ENCODE measurements at places on chromosomes 1 and 21.

- DNase-seq = no peak
These were observed 10.1 kb downstream of the C1orf174 start for GRCh38 chr1:3889936-3890335.

GRCh38 chr1:45033356-45033755 lies 21.3 kb downstream of the UROD start:
- no peak for DNase-seq

GRCh38 chr1:91582431-91582921 lies 81.8 kb downstream of the CDC7 start:
- no peak for DNase-seq

DNA sequence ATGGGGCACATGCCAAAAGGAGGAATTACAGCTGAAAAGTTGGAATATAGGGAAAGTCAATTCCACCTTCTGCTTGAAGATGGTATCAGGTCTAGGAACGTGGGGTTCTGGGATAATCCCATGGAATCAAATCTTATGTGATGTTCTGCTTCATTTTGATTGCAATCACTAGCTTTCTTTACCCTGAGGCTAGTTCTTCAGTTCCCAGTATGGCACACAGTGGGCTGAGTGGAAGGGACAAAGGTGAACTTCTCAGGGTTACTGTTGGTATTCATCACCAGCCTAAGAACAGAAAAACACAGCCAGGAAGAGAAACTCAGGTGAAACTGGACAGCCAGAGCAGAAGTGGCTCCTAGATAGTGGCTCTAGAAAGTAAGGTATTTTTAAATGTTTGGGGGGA lies 117.8 kb downstream of the TNFSF18 start:
- no peak for DNase-seq

- DNase-seq = no peak
These were observed 56.5 kb downstream of the SDC3 start for GRCh38 chr1:30852026-30852425.

DNA sequence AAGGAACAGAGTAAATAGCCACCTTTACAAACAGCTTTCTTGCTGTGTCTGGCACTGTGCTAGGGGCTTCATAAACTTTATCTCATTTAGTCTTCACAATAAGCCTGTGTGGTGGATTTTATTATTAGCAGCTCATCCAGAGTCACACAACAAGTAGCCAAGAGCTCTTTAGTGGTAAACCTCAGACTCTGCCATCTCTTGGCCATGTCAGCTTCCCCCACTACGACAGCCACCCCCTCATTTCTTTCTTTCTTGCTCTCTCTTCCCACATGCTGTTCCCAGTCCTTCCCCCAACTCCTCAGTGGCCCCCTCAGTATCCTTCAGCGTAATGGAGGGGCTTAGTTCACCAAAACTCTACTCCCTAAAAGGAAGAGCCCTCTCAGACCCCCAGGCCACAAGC lies 1.2 kb upstream of the ZNF683 start:
- DNase-seq = no peak

GRCh38 chr1:79982211-79982610 lies 975.7 kb upstream of the ADGRL4 start:
- DNase-seq = no peak

- DNase-seq = no peak
These were observed 4.8 kb downstream of the ATP1A1 start for GRCh38 chr1:116377541-116378529.

DNA sequence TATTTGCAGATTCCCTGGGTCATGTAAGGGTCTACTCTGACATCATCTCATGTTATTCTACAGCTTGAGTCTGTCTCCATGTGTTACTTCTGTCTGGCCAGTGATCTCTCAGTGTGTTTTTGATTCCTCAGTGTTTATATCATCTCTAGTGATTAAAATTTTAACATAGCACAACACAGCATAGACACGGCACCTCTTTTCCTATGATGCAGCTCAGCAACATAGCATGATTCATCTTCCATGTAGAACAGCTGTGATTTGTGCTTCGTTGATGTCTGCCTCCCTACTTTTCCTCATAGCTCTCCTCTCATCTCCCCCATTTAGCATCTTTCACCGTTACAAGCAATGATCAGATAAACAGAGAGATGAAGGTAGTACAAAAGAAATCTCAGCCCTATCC lies 163.9 kb upstream of the DPT start:
- DNase-seq = no peak

- DNase-seq = no peak
These were observed 12.0 kb downstream of the MDM4 start for GRCh38 chr1:204528241-204528640.

GRCh38 chr21:44267655-44268142 lies 6.0 kb upstream of the DNMT3L start:
- DNase-seq = no peak

DNA sequence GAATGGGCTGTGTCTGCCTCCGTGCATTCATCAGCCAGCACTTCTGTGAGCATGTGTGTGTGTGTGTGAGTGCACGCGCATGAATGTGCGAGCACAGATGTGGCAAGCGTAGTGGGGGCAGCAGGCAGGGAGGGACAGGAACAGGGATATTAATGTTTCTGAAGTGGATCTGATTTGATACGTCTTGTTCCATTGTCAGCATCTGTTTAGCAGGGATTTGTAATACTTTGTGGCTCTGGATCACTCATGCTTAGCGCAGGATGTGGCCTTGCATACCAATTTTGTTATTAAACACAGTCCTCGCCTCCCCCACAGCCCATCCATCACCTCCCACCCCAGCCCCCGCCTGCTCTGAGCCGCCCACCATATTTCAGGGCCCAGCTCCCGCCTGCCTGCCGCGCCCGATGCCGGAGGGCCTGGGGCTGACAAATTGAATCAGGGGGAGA lies 52.4 kb downstream of the TMEM53 start:
- DNase-seq = no peak

GRCh38 chr1:11406845-11407244 lies 72.1 kb upstream of the DISP3 start:
- no peak for DNase-seq

GRCh38 chr1:9724706-9725476 lies 73.4 kb downstream of the PIK3CD start:
- peak; percentile 22 for DNase-seq

GRCh38 chr1:241638099-241638682 lies 2.0 kb downstream of the CHML start:
- DNase-seq = no peak

- DNase-seq = no peak
These were observed 287.3 kb downstream of the VAV3 start for GRCh38 chr1:107677697-107678096.

- no peak for DNase-seq
These were observed 2.1 kb downstream of the EVA1B start for GRCh38 chr1:36321119-36321951.

DNA sequence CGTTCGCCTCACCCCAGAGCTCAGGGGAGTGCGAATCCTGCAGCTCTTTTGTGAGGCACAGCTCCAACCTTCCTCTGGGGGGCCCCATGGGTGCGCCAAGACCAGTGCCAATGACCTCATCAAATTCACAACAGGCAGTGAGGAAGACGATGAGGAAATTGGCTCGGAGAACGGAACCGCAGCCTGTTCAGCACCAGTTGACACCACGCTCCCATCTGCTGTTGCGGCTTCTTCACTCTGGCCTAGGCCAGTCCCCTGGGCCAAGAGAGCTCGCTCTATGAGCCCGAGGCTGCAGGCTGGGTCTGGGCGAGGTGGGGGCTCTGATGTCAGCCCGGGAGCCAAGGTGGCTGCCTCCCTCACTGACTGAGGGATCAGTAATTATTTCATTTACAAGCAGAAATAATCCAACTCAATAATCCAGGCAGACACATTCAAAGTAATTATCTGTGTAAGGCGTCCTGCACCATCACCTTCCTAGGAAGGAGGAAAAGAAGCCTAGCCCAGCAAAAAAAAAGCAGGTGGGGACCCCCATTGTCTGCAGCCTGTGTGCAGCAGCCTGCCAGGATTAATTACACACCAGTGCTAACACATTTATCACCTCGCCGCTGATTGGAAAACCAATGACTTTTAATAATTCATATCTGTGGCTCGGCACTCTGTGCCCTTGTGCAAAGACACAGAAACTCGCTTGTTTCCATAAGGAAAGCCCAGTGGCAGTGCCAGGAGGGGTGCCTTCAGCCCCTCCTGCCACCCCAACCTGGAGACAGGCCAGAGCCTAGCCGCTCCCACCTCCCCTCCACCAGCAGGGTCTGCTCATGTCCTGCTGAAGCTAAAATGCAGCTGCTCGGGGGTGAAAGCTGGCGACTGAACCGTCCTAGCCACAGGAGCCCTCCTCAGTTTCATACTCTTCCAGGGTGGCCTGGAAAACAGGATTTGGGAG lies 1.9 kb downstream of the PLEKHA6 start:
- peak; percentile 82 for DNase-seq

DNA sequence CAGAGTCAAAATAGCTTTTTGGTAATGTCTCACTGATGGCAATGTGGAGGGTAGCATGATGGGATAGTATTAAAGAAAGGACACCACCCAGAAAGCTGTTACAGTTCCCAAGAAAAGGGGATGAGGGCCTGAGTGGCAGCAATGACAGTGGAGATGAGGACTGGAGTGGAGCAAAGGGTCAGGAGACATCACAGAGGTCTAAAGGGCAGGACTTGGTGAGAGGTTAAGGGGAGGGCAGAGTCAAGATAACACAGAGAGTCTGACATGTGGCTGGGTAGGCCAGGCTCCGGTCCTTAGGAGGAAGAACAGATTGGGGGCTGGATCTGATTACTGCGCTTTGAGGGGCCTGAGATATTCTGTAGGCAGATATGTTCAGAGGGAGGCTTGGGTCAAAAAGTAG lies 19.3 kb downstream of the ELF3 start:
- DNase-seq = no peak

DNA sequence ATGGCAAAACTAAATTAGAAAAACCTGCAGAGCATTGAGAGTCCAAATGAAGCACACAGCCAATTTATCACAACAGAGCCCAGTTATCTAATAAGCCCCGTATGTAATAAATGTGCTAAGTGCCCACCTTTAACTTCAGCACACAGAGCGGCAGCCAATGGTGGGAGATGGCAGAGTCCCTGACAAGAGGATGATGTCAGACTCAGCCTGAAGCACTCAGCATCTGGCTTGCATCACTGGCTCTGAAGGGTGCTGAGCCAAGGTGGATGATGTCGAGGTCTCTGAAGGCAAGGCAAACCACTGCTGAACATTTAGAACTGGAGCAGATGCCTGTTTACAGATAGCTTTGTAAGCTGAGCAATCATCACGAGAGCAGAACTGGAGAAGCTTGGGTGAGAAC lies 118.3 kb downstream of the NUF2 start:
- DNase-seq = no peak

- DNase-seq = no peak
These were observed 9.7 kb upstream of the IFI16 start for GRCh38 chr1:159000070-159000409.

- DNase-seq = no peak
These were observed 41.7 kb upstream of the ZNF326 start for GRCh38 chr1:89953131-89953626.

DNA sequence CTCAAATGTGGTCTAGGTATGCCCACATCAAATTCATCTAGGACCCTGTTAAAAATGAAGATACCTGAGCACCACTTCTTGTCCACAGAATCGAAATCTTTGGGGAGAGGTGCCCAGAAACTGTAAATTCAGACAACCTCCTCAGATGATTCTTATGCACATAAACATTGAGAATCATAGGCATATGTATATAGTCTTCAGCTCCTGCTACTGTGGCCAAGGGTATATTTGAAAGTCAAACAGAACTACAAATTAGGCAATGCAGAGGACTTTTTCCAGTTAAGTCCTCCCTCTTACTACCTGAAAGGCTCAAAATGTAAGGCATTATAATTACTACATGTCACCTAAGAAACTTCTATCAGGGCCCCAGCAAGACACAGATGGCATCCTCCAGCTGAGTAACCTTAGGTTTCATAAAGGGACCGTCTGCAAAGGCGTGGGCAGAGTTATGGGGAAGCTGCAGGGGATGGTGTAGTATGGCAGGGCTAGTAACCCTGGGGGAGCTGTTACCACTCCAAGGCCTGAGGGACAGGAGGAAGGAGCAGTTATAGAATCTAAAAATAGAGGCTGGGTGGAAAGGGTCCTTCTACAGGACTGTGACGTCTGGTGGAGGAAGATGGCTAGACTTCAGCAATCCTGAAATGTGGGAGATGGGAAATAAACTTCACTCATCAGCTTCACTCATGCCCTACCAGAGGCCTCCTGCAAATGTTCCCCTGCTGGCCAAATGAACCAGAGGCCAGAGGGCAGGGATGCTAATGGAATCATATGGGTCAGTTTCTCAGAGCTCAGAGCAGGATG lies 46.3 kb downstream of the DAB1 start:
- DNase-seq = no peak

DNA sequence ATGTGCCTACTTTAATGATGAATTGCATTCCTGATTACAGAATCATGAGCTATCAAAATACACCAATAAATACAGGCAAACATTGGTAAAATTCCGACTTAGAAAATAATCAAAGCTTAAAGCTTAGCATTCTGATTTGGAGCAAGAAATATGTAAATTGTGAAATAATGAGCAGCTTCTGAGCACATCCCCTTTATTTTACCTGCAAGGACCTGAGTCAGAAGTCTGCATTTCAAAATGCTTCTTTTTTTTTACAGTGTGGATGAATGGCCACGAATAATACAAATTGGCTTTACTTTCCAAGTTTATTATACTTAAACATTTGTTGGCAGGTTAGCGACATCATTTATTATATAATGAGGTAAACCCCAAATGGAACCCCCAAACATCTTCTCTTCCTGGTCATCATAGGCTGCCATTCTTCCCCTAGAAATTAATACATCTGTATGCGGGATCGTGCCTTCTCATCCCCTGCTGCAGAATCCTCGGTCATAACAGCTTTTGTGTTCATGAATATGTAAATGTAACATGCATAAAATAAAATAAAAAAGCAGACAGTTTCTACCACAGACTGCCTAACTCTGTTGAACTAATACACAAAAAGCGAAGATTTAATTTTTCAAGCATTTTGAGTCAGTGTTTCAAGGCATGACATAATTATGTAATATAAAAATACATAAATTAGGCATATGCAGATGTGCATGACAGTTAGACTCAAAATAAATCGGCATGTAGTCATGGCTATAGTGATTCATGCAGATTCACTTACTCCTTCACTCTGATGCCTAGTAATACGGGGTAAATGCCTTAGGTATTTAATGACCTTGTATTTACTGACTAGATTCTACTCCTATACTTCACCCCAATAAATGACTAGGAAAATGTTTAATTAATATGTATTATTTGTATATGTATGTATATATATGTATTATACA lies 339.7 kb downstream of the USP25 start:
- DNase-seq = no peak
